ENCODE measurements at places on chromosomes 3 and 15. TPM values are rescaled to one million over a fixed set of nuclear protein-coding genes. Genes with fewer than 3 reads are reported as not detected.

CELF6 gene
- 0.54 TPM for polyA plus RNA-seq

CDC25A gene
- 0.27 TPM for polyA plus RNA-seq

XCR1 gene
- 0.13 TPM for polyA plus RNA-seq

GCHFR gene
- polyA plus RNA-seq, result 222 TPM

CFAP100 gene
- polyA plus RNA-seq, result 0.53 TPM

LOXL1 gene
- polyA plus RNA-seq, result 6.1 TPM

COL7A1 gene
- 11.9 TPM for polyA plus RNA-seq

ALDH1L1 gene
- polyA plus RNA-seq, result 4.5 TPM

BNC1 gene
- 0.10 TPM for polyA plus RNA-seq

CCR1 gene
- polyA plus RNA-seq, result 3.6 TPM

CLDN16 gene
- polyA plus RNA-seq, result not detected

GUCA1C gene
- not detected for polyA plus RNA-seq

TP53BP1 gene
- 8.8 TPM for polyA plus RNA-seq

C3orf20 gene
- polyA plus RNA-seq, result not detected

TAGLN3 gene
- not detected for polyA plus RNA-seq

C3orf22 gene
- not detected for polyA plus RNA-seq

HYKK gene
- 12.4 TPM for polyA plus RNA-seq

POU1F1 gene
- polyA plus RNA-seq, result 0.03 TPM

RETNLB gene
- not detected for polyA plus RNA-seq

SATB1 gene
- 9.5 TPM for polyA plus RNA-seq

NR1I2 gene
- 105 TPM for polyA plus RNA-seq

TFRC gene
- 108 TPM for polyA plus RNA-seq

COMMD4 gene
- polyA plus RNA-seq, result 114 TPM

HRG gene
- not detected for polyA plus RNA-seq

PLA1A gene
- polyA plus RNA-seq, result not detected

ISLR2 gene
- 5.7 TPM for polyA plus RNA-seq

RARB gene
- polyA plus RNA-seq, result 0.27 TPM
